ENCODE measurements at places on chromosomes 7 and 10. TPM values are rescaled to one million over a fixed set of nuclear protein-coding genes. Genes with fewer than 3 reads are reported as not detected.

GRCh38 chr10:111004016-111004415 is 72.8 kb upstream of the ADRA2A start:
- DNase-seq, result no peak
- H3K4me3 ChIP-seq, result no peak overlapping the region
- peaks cover 9% of the 10 kb centered on the region for H3K36me3 ChIP-seq
- no peaks in the 10 kb centered on the region for H3K27me3 ChIP-seq
- H3K4me1 ChIP-seq, result peaks cover 5% of the 10 kb centered on the region

GRCh38 chr10:128568491-128568890 is 442.3 kb upstream of the MKI67 start:
- H3K27me3 ChIP-seq, result peaks cover 3% of the 10 kb centered on the region
- no peak overlapping the region for H3K4me3 ChIP-seq
- no peaks in the 10 kb centered on the region for H3K36me3 ChIP-seq
- DNase-seq, result no peak

GRCh38 chr10:28181478-28182096 is 121.3 kb downstream of the MPP7 start:
- H3K36me3 ChIP-seq, result no peaks in the 10 kb centered on the region
- no peaks in the 10 kb centered on the region for H3K27me3 ChIP-seq
- H3K4me3 ChIP-seq, result no peak overlapping the region
- no peak overlapping the region for H3K27ac ChIP-seq

GRCh38 chr7:150365194-150365593 is 3.4 kb upstream of the REPIN1 start:
- peaks cover 34% of the 10 kb centered on the region for H3K4me1 ChIP-seq
- peak overlapping the region; percentile 2 for H3K27ac ChIP-seq
- no peak overlapping the region for H3K4me3 ChIP-seq
- H3K36me3 ChIP-seq, result peaks cover 4% of the 10 kb centered on the region

GRCh38 chr7:132053871-132054270 is 497.4 kb upstream of the PODXL start:
- no peaks in the 10 kb centered on the region for H3K4me1 ChIP-seq
- no peak overlapping the region for H3K27ac ChIP-seq
- peaks cover 10% of the 10 kb centered on the region for H3K27me3 ChIP-seq

- H3K27ac ChIP-seq, result no peak overlapping the region
- H3K4me1 ChIP-seq, result peaks cover 7% of the 10 kb centered on the region
- H3K36me3 ChIP-seq, result no peaks in the 10 kb centered on the region
- H3K27me3 ChIP-seq, result peaks cover 54% of the 10 kb centered on the region
- peak; percentile 36 for DNase-seq
- peak overlapping the region; percentile 80 for H3K4me3 ChIP-seq
Observed at GRCh38 chr10:70053218-70053840, 683 bp downstream of the MACROH2A2 start.

DNA sequence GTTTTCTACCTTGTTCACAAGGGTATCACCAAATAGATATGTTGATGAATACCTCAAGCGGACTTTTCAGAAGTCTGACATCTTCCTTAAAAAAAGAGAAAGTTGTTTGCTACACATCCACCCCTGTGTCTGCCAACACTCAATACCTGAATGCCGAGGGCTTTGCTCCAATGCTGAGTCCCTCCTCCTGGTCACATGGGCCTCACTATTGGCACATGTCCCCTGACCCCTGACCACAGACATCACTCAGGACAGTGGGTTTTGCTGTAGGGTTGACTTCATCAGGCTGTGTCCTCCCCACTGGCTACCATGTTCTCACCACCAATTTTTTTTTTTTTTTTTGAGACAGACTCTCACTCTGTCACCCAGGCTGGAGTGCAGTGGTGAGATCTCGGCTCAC is 76.4 kb downstream of the OSBPL3 start:
- H3K4me1 ChIP-seq, result peaks cover 42% of the 10 kb centered on the region
- no peak overlapping the region for H3K4me3 ChIP-seq
- DNase-seq, result no peak
- no peaks in the 10 kb centered on the region for H3K27me3 ChIP-seq
- H3K36me3 ChIP-seq, result peaks cover 4% of the 10 kb centered on the region
- H3K27ac ChIP-seq, result no peak overlapping the region

GRCh38 chr7:150375662-150376521 is 3.2 kb upstream of the ZNF775 start:
- peaks cover 15% of the 10 kb centered on the region for H3K36me3 ChIP-seq
- DNase-seq, result peak; percentile 56
- peak overlapping the region; percentile 23 for H3K4me3 ChIP-seq
- H3K27ac ChIP-seq, result peak overlapping the region; percentile 85
- H3K4me1 ChIP-seq, result peaks cover 49% of the 10 kb centered on the region
- no peaks in the 10 kb centered on the region for H3K27me3 ChIP-seq

DNA sequence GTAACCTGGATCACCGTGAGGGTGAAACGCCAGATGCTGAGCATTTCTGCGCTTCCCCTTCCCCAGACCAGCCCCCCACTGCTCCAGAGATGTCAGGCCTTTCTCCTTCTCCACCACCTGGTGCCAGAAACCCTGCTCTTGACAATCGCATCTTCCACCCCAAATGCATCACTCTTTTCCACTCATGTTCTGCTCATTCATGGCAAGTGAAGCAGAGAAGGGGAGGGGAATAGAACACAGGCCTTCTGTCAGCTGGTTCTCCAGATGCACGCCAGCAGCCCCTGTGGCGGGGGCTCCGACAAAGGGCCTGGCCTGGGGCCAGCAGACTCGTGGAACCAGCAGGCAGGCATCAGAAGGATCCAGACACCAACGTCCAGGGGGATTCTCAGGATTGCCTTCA is 68.5 kb upstream of the SVIL start:
- peak overlapping the region; percentile 79 for H3K27ac ChIP-seq
- DNase-seq, result no peak
- H3K4me1 ChIP-seq, result peaks cover 32% of the 10 kb centered on the region
- H3K4me3 ChIP-seq, result peak overlapping the region; percentile 72
- H3K27me3 ChIP-seq, result no peaks in the 10 kb centered on the region

- H3K4me3 ChIP-seq, result no peak overlapping the region
- H3K4me1 ChIP-seq, result peaks cover 3% of the 10 kb centered on the region
- no peaks in the 10 kb centered on the region for H3K36me3 ChIP-seq
- DNase-seq, result no peak
Observed at GRCh38 chr7:95479992-95480624, 5.6 kb upstream of the ASB4 start.

DNA sequence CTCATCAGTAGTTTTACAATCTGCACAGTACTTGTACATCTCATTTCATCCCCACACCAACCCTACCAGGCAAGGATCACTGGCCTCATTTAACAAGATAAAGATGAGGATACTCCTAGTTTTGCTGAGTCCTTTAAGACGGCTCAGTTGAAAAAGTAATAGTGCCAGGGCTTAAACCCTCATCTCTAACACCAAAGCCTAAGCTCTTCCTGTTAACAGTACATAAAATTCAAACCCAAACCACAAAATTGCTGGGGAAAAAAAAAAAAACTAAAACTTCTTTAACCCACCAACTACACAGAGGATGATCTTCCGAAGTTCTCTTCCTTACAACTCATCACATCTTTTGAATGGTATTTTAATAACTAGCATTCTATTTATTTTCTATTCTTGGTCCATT is 1.3 kb downstream of the SAR1A start:
- no peaks in the 10 kb centered on the region for H3K27me3 ChIP-seq
- H3K4me1 ChIP-seq, result peaks cover 58% of the 10 kb centered on the region
- peaks cover 28% of the 10 kb centered on the region for H3K36me3 ChIP-seq
- H3K27ac ChIP-seq, result peak overlapping the region; percentile 97
- DNase-seq, result no peak

- no peak overlapping the region for H3K4me3 ChIP-seq
- no peaks in the 10 kb centered on the region for H3K36me3 ChIP-seq
- H3K27me3 ChIP-seq, result peaks cover 3% of the 10 kb centered on the region
- DNase-seq, result no peak
- H3K27ac ChIP-seq, result no peak overlapping the region
- no peaks in the 10 kb centered on the region for H3K4me1 ChIP-seq
Observed at GRCh38 chr7:98483964-98484545, 83.2 kb upstream of the BAIAP2L1 start.

NOS3 gene
- 6.1 TPM for total RNA-seq

CDC14C gene
- total RNA-seq, result not detected

CAV1 gene
- total RNA-seq, result 1.4 TPM

IQUB gene
- total RNA-seq, result not detected
